Naive thymus-derived CD4-positive, alpha-beta T cell (primary cell): ENCODE measurements at places on chromosomes 16 and 17. TPM values are rescaled to one million over a fixed set of nuclear protein-coding genes. Genes with fewer than 3 reads are reported as not detected.

- no peak for DNase-seq
- H3K27me3 ChIP-seq = no peaks in the 10 kb centered on the region
- no peak overlapping the region for H3K4me3 ChIP-seq
- H3K4me1 ChIP-seq = no peaks in the 10 kb centered on the region
- H3K27ac ChIP-seq = no peak overlapping the region
Measured at GRCh38 chr16:24635900-24636610, 93.4 kb upstream of the TNRC6A start.

GRCh38 chr16:83561876-83562275 lies 245.9 kb upstream of the HSBP1 start:
- H3K4me3 ChIP-seq = no peak overlapping the region
- no peaks in the 10 kb centered on the region for H3K27me3 ChIP-seq
- DNase-seq = no peak
- no peaks in the 10 kb centered on the region for H3K4me1 ChIP-seq
- no peak overlapping the region for H3K27ac ChIP-seq

- no peak overlapping the region for H3K27ac ChIP-seq
- no peak for DNase-seq
- H3K36me3 ChIP-seq = no peaks in the 10 kb centered on the region
- H3K4me3 ChIP-seq = no peak overlapping the region
Measured at GRCh38 chr16:50992350-50993032, 158.6 kb downstream of the SALL1 start.

The CIITA gene
- 72.1 TPM for total RNA-seq

DNA sequence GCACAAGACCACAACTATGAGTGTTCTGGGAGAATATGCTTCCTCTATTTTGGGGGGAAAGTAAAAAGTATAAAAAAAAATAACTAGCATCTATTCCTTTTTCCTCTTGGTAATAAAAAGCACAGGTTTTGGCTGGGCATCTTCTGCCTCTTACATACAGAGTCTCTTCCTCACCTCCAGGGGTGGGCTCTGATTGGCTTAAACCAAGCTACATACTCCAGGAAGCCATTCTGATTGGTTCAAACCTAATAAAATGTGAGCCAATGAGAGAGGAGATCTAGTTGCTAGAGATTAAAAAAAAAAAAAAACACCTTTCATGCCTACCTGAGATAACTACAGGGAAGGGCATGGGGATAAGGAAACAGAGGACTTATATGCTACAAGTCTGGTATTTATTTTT lies 365.9 kb upstream of the ERCC4 start:
- H3K4me1 ChIP-seq = no peaks in the 10 kb centered on the region
- no peak overlapping the region for H3K27ac ChIP-seq
- H3K4me3 ChIP-seq = no peak overlapping the region
- no peaks in the 10 kb centered on the region for H3K27me3 ChIP-seq

The MYH1 gene
- total RNA-seq = not detected

DNA sequence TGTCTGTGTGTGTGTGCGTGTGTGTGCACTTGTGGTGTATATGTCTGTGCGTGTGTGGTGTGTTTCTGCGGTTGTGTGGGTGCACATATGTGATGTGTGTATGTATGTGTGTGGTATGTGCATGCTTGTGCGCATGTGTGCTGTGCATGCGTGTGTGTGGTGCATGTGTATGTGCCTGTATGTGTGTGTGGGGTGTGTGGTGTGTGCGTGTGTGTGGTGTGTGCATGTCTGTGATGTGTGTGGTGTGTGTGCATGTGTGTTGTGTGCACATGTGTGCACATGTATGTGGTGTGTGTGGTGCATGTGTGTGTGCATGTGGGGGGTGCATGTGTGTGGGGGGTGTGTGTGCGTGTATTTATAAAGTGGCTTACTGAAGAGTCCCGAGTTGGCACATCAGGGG lies 23.0 kb upstream of the DNAI2 start:
- H3K27ac ChIP-seq = no peak overlapping the region
- H3K4me3 ChIP-seq = no peak overlapping the region
- no peaks in the 10 kb centered on the region for H3K4me1 ChIP-seq

GRCh38 chr17:4945176-4945943 lies 3.0 kb downstream of the PFN1 start:
- H3K36me3 ChIP-seq = peaks cover 16% of the 10 kb centered on the region
- peak; percentile 70 for DNase-seq
- H3K27me3 ChIP-seq = no peaks in the 10 kb centered on the region
- peak overlapping the region; percentile 56 for H3K4me3 ChIP-seq
- peak overlapping the region; percentile 89 for H3K27ac ChIP-seq

The TEKT5 gene
- not detected in 2 replicates for total RNA-seq

The C16orf86 gene
- total RNA-seq = 4.7 TPM

- no peaks in the 10 kb centered on the region for H3K4me1 ChIP-seq
- no peaks in the 10 kb centered on the region for H3K27me3 ChIP-seq
- no peaks in the 10 kb centered on the region for H3K36me3 ChIP-seq
- H3K27ac ChIP-seq = no peak overlapping the region
- H3K4me3 ChIP-seq = no peak overlapping the region
Measured at GRCh38 chr16:71635632-71636031, 9.6 kb downstream of the MARVELD3 start.

The SPIRE2 gene
- 1.2 TPM for total RNA-seq

The ERAL1 gene
- total RNA-seq = 20.6 TPM
